Naive thymus-derived CD8-positive, alpha-beta T cell (primary cell): ENCODE measurements at places on chromosomes 16 and 17. TPM values are rescaled to one million over a fixed set of nuclear protein-coding genes. Genes with fewer than 3 reads are reported as not detected.

DNA sequence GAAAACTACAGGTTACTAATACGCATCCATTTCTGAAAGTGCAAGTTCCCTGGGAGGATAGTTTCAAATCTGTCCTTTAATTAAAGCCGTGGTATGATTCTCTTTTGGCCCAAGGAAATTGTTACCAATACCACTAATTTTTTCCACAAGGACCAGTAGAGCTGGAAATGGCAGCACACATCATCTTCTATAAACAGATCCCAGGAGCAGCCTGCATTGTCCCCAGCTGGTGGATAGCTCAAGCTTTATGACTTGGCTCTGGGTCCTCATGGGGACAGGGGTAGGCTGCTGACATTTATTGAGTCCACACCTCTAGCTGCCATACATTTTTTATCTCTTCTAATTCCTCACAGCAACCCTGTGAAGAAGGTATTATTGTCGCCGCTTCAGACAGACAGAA, 35.8 kb upstream of the BHLHA9 start:
- peaks cover 50% of the 10 kb centered on the region for H3K27me3 ChIP-seq
- no peak overlapping the region for H3K27ac ChIP-seq
- H3K4me3 ChIP-seq: no peak overlapping the region
- peaks cover 14% of the 10 kb centered on the region for H3K4me1 ChIP-seq

DNA sequence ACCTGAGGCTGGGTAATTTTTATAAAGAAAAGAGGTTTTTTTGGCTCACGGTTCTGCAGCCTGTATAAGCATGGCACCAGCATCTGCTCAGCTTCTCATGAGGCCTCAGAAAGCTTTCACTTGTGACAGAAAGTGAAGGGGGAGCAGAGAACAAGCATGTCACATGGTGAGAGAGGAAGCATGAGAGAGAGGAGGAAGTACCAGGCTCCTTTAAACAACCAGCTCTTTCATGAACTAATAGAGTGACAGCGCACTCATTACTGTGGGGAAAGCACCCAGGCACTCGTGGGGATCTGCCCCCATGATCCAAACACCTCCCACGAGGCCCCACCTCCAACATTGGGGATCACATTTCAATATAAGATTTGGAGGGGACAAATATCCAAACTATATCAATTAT, 86.8 kb downstream of the USP32 start:
- no peaks in the 10 kb centered on the region for H3K27me3 ChIP-seq
- peaks cover 28% of the 10 kb centered on the region for H3K4me1 ChIP-seq
- H3K27ac ChIP-seq: peak overlapping the region; percentile 86
- H3K36me3 ChIP-seq: peaks cover 20% of the 10 kb centered on the region

DNA sequence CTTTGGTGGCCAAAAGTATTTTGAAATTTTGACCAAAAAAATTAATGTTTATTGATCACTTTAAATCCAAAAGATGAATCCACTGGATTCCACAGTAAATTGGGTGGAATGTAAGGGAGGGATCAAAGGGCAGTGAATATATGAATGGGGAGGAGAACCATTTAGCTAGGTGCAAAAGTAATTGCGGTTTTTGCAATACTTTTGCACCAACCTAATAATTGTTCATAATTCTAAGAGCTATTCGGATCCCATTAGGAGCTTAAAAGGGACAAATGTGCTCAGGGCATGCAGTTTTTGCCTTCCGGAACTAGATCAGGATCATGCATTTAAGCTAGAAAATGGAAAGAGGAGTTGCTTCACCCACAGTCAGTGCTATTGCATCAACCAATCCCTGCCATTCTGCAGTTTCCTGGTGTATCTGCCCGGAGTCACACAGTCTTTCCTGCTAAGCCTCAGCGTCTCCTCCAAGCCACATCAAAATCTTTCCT, at the start of gene LPO:
Gene LPO, plus strand, starts transcription at position 438 of the 488 bp plus-strand sequence. CDS start 4,396 bp downstream, outside the sequence.
- H3K27ac ChIP-seq: no peak within 1 kb of the TSS
- DNase-seq: no peak
- peaks cover 11% of the 10 kb centered on the region for H3K27me3 ChIP-seq
- no peaks in the 10 kb centered on the region for H3K36me3 ChIP-seq
- no peak within 1 kb of the TSS for H3K4me3 ChIP-seq

GRCh38 chr16:12719972-12720371, 83.7 kb downstream of the CPPED1 start:
- H3K4me1 ChIP-seq: no peaks in the 10 kb centered on the region
- peaks cover 45% of the 10 kb centered on the region for H3K36me3 ChIP-seq
- H3K27me3 ChIP-seq: no peaks in the 10 kb centered on the region
- no peak for DNase-seq
- no peak overlapping the region for H3K27ac ChIP-seq

DNA sequence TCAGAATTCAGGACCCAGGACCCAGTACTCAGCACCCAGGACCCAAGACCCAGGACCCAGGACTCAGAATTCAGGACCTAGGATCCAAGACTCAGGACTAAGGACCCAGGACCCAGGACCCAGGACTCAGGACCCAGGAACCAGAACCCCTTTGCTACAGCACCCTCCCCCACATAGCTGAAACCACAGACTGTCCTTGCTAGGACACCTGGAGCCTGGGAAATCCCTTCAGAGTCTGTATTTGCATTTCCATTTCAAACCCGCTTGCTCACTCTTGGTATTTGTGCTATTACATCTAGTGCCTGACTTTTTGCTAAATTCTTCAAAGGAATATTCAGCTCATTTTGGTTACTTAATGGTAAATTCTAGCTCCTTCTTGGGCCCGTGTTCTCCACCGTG, 275.8 kb upstream of the MAF start:
- no peak overlapping the region for H3K4me3 ChIP-seq
- H3K27me3 ChIP-seq: no peaks in the 10 kb centered on the region
- H3K27ac ChIP-seq: no peak overlapping the region
- H3K36me3 ChIP-seq: no peaks in the 10 kb centered on the region
- no peaks in the 10 kb centered on the region for H3K4me1 ChIP-seq
- no peak for DNase-seq

- H3K4me1 ChIP-seq: peaks cover 66% of the 10 kb centered on the region
- no peaks in the 10 kb centered on the region for H3K27me3 ChIP-seq
- DNase-seq: peak; percentile 28
- peak overlapping the region; percentile 100 for H3K4me3 ChIP-seq
- peak overlapping the region; percentile 100 for H3K27ac ChIP-seq
- H3K36me3 ChIP-seq: peaks cover 10% of the 10 kb centered on the region
These were observed 431 bp downstream of the SLFN11 start for GRCh38 chr17:35372846-35373533.

GRCh38 chr17:34720760-34721159, 141.4 kb downstream of the TMEM132E start:
- H3K36me3 ChIP-seq: no peaks in the 10 kb centered on the region
- no peak overlapping the region for H3K4me3 ChIP-seq
- H3K27me3 ChIP-seq: no peaks in the 10 kb centered on the region
- no peaks in the 10 kb centered on the region for H3K4me1 ChIP-seq
- no peak for DNase-seq
- H3K27ac ChIP-seq: no peak overlapping the region

GRCh38 chr17:29577385-29578211, 9.1 kb downstream of the TP53I13 start:
- H3K27me3 ChIP-seq: no peaks in the 10 kb centered on the region
- DNase-seq: no peak
- H3K4me1 ChIP-seq: peaks cover 8% of the 10 kb centered on the region
- no peak overlapping the region for H3K27ac ChIP-seq
- no peak overlapping the region for H3K4me3 ChIP-seq
- peaks cover 4% of the 10 kb centered on the region for H3K36me3 ChIP-seq

DNA sequence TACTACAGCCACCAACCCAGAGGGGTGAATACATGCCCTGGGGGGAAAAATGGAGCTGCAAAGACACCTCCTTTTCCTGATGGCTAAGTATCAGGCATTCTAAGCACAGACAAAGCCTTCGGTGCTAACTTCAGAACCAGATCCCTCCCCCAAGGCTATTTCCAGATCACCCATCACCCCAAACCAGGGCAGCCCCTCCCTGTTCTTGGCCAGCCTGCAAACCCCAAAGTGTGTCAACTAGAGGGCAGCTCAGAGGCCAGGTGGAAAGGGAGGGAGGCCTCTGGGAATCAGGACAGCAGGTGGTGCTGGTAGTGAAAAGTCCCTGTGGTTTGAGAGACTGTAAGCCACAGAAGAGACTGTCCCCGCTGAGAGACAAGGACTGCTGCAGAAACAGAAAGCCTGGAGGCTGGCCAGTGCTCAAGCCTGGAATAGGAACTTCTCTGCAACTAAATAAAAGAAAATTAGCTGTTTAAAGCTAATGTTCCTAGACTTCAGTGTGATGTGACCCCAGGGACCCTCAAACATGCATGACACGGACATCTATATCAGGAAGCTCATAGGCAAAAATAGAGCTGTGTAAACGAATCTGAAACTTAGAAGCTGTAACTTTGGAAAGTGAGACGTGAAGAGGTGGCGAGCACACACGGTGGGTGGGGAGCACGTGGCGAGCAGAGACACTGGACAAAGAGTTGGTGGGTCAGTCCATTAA, 9.1 kb downstream of the TUBG1 start:
- no peak for DNase-seq
- no peaks in the 10 kb centered on the region for H3K4me1 ChIP-seq
- H3K27ac ChIP-seq: peak overlapping the region; percentile 17
- no peak overlapping the region for H3K4me3 ChIP-seq

DNA sequence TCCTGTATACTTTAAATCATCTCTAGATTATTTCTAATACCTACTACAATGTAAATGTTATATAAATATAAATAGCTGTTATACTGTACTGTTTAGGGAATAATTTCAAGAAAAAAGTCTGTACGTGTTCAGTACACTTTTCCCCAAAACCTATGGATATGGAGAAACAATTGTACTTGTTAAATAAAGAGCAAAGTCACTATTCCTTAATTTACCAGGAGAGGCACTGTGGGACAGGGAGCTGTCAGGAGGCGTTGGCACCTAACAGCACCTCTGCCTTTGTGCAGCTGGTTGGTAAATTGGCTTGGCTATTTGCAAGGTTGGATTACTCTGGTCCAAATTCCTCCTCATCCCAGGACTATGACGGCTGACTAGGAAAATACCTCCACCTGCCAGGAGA, 28.0 kb downstream of the CRHR1 start:
- H3K36me3 ChIP-seq: no peaks in the 10 kb centered on the region
- DNase-seq: no peak
- no peak overlapping the region for H3K27ac ChIP-seq
- H3K4me1 ChIP-seq: peaks cover 3% of the 10 kb centered on the region
- H3K27me3 ChIP-seq: peaks cover 13% of the 10 kb centered on the region

DNA sequence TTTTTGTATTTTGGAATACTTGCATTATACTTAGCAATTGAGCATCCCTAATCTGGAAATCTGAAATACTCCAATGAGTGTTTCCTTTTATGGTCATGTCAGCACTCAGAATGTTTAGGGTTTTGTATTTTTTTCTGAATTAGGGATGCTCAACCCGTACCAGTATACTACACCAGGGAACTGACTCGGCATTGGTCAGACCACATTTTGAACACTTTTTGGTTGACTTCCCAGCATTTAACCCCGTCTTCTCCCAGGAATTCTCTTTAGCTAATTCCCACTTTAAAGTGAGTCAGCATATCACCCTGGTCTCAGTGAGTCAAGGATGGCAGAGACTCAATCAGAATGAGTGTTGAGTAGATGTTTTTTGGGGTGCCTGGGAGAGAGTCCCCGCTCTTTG, 177.9 kb downstream of the SPECC1 start:
- no peak overlapping the region for H3K4me3 ChIP-seq
- H3K27ac ChIP-seq: no peak overlapping the region
- no peaks in the 10 kb centered on the region for H3K27me3 ChIP-seq
- DNase-seq: no peak

GRCh38 chr17:78708510-78708973, 73.5 kb downstream of the CYTH1 start:
- H3K36me3 ChIP-seq: peaks cover 67% of the 10 kb centered on the region
- H3K4me3 ChIP-seq: peak overlapping the region; percentile 57
- DNase-seq: peak; percentile 45
- H3K4me1 ChIP-seq: peaks cover 70% of the 10 kb centered on the region

DNA sequence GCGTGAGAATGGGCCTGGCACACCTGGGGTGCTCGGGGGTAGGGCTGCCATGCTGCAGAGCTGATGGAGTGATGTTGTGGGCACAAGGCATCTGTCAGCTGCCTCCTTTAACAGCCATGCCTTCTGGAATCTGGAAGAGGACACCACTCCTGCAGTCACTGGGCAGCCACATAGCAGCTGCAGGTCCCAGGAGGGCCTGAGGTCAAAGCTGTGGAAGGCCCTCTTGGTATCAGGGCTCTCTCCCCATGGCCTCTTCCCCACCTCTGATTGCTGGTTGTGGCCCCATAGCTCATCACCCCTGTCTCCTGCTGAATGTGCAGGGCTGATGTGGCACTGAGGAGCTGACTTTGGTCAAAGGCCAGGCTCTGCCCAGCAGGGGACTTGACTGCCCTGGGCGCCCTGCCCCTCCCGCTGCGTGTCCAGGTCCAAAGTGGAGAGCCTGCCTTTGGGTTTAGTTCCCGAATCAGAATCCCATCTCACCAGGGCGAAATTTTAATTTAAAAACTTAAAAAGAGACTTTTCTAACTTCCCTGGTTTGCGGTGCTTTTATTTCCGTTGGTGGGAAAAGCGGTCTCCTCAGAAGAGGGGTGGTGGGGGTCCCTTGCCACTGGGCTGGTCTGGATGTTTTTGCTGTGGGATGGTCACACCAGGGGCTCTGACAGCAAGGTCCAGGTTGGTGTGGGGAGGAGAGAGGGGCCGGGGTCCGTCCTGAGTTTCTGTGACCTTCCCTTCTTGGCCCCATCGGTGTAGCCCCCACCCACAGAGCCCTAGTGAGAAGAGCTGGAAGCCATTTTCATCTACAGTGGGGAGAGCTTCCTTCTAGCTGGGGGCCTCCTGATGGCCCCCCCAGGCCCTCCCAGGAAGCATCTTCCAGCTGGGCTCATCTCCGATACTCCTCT, 5.9 kb downstream of the UBALD2 start:
- peaks cover 29% of the 10 kb centered on the region for H3K36me3 ChIP-seq
- DNase-seq: peak; percentile 50
- peaks cover 83% of the 10 kb centered on the region for H3K4me1 ChIP-seq
- peak overlapping the region; percentile 63 for H3K4me3 ChIP-seq
- peak overlapping the region; percentile 92 for H3K27ac ChIP-seq

- no peaks in the 10 kb centered on the region for H3K4me1 ChIP-seq
- H3K27ac ChIP-seq: no peak overlapping the region
- H3K36me3 ChIP-seq: no peaks in the 10 kb centered on the region
- H3K4me3 ChIP-seq: no peak overlapping the region
- no peak for DNase-seq
These were observed 5.7 kb upstream of the ZP2 start for GRCh38 chr16:21217121-21217520.

The ICAM2 gene
- polyA plus RNA-seq: 306 TPM

The CD300H gene
- not detected for polyA plus RNA-seq

The TRAF7 gene
- polyA plus RNA-seq: 8.8 TPM

The GJD3 gene
- polyA plus RNA-seq: not detected

The SLC6A2 gene
- not detected for polyA plus RNA-seq

The KRTAP4-9 gene
- polyA plus RNA-seq: not detected

The CRHR1 gene
- not detected for polyA plus RNA-seq
